GM19239 (cell line): ENCODE measurements at places on chromosomes 5 and 9.

DNA sequence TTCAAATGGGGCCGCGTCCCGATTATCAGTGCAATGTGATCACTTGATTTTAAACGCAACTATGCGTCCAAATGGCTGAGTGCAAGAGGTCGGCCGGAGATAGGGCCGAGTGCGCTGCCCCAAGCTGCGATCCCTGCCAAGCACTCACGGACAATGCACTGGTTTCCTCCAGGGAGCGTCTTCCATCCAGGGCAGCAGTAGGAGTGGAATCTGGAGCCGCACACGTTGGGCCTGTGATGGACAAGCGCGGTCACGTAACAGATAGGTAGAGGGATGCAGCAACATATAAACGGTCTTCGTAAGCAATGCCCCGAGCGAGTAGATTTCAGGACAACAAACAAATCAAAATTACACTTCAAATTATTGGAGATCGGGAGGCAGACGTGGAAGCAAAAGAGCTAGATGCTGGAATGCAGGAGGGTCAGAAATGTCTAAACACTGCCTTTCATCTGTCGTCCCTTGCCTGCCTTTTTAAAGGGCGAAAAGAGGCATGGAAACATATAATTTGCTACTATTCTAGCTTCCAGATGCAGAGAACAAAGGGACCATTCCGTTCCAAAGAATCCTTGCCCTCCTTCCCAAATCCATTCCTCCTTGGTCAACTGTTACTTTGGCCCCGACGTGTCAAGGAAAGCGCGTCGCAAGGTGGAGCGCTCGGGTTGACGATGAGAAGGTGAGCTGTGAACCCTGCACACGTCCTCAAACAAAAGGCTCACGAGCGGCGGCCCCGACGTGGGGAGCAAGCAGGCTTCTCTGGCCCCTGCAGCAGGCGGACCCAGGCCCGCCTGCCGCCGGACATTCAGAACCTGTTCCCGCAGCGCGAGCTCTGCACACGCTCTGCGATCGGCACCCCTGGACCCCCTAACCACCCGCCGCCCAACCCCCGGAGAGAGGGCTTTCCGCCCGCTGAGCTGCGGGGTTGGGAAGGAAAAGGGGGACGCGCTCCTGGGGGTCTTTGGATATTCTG lies 1.5 kb downstream of the FBN2 start:
- DNase-seq: no peak

DNA sequence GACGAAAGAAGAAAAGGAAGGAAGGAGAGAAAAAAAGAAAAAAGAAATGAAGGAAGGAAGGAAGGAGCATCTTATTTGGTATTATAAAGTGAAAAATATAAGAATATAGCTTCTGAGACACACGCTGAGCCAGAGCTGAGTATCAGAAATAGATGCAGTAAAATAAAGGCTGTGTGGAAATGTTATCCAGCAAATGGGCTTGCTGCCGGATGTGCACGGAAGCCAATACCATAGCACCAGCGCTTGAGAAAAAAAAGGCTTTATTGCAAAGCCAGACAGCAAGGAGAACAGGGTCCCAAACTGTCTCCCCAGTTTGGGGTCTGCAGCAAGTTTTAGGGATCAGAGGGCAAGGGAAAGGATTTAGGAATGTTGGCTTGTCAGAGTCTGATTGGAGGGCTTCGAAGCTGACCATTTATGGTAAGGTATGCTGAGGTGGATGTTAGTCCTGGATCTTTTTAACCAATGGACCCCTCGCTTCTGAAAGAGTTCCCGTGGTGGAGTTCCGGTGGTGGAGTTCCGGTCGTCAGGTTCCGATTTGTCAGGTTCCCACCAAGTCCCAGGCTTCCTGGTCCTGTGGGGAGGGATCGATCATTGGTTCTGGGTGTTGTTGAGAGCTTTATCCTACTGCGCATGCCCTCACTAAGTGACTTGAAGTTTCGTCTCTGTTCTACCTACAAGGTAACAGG lies 70.4 kb downstream of the SFXN1 start:
- DNase-seq: no peak

DNA sequence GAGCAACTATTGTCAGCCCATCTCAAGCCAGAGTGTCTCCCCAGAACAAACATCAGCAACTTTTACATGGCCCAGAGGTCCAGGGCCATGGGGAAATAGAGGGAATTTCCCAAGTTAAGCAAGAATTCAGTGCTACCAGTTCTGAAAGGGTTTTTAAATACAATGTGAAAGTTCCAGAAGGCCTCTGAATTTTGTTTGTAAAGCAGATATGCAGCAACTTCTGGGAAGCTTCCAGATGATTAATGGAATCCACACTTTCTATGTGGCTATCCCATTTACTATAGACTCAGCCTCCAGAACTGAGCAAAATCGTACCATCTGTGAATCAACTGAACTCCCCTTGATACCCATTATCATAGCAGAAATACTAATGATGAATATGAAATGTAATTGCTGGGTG lies 93.8 kb downstream of the FEM1C start:
- DNase-seq: no peak

- DNase-seq: no peak
Observed at GRCh38 chr9:93105620-93106019, 9.6 kb downstream of the CARD19 start.

DNA sequence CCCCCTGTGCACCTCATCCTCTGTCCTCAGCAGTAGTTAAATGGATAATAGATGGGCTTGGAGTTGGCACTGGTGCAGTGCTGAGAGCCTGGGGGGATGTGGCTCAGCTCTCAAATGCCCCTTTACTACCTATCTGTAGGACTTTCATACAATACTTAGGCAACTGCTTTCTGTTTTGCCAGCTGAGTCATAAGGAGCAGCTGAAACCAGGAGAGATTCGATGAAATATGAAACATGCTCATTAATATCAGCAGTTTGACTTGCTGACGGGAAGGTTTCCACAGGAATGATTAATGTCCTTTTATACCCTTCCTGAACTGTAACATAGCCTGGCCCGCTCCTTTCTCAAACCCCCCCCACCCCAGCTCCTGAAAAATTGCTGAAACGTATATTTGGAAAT lies 142.6 kb downstream of the SAXO1 start:
- DNase-seq: no peak

DNA sequence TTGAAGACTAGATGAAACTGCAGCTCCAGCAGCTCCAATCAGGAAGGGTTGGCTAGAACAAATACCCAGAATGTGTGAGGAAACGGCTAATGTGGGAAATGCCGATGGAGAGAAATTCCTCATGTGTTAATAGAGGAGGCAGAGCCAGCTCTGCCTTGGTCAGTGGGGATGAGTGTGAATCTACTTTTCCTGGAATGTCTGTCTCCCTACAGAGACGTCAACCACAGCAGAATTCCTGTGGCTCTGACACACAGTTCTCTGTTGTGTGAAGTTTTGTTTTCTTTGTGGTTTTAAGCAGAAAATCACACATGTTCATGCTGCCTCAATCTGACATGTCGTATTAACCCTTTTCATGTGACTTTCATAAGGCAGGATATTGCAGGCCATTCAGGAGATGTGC lies 476.6 kb upstream of the WWC1 start:
- no peak for DNase-seq
